SJSA1 (cell line): ENCODE measurements at places on chromosomes 1 and 21.

- DNase-seq, result no peak
Measured at GRCh38 chr1:27448982-27449381, 41.0 kb downstream of the WASF2 start.

DNA sequence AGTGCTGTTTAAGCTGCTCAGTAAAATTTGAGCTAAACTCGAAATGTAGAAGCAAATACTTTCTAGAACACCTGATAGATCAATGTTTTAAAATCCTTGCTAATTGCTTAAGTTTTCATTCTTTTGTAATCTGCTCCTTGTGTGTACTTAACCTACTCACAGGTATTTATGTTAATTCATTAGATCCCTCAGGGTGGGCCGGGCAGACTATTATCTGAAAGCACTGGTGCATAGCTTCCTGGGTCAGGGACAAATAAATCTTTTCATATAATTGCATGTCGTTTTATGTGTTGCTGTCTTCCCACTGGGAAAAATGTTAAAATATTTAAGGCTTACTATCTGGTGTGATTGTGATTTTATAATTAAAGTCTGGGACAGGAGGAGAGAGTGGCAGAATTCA, 440.5 kb downstream of the SMYD3 start:
- no peak for DNase-seq

GRCh38 chr1:100862591-100862990, 32.1 kb downstream of the EXTL2 start:
- no peak for DNase-seq

GRCh38 chr1:168482106-168482505, 61.7 kb downstream of the XCL2 start:
- DNase-seq, result no peak

DNA sequence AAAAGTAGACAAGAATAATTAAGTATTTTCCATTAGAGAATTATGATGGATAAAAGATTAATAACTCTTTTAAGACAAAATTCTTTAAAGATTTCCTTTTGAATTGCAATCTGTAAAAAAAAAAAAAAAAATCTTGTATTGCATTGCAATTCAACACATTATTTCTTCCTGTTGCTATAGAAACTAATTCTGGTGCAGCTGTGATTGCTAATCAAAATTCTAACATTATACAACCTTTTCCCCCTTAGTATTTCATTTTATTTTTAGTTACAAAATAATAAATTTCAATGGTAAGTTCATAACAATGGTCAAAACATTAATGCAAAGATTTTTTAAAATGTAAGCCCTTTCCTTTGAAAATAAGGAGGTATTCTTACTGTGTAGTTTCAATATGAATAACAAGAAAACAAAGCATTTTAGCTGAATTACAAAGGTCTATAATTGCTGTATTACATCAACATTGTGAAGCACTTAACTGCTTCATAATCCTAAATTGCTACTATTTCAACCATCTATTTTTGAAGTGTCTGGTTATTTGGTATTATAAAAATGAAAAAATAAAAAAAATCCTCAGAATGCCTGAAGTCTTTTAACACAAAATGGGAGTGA, 135.0 kb downstream of the SYT14 start:
- DNase-seq, result no peak

- DNase-seq, result no peak
Measured at GRCh38 chr1:153353226-153353947, 4.3 kb upstream of the S100A9 start.

DNA sequence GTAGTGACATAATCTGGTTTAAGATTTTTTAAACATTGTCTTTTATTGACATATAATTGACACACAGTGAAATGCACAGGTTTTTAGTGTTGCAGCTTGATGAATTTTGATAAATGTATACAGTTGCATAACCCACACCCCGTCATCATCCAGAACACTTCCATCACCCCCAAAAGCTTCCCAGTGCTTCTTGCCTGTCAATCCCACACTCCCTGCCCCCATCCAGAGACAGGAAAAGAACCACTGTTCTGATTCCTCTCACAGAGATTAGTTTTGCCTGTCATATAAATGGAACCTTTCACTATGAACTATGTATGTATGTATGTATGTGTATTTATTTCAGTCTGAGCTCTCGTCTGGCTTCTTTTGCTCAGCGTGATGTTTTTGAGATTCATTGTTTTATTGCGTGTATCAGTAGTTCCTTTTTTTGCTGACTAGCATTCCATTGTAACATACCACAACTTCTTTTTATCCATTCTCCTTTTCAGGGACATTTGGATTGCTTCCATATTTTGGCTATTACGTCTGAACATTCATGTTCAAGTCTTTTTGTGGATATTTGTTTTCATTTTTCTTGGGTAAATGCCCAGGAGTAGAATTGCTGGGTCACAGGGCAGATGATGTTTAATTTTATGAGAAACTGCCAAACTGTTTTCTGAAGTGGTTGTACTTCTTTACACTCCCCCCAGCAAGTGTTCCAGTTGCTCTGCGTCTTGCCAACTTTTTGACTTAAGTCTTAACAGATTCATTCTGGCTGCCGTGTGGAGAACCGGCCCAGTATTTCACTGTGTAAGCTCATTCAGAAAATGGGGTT, 8.7 kb downstream of the UBIAD1 start:
- no peak for DNase-seq

DNA sequence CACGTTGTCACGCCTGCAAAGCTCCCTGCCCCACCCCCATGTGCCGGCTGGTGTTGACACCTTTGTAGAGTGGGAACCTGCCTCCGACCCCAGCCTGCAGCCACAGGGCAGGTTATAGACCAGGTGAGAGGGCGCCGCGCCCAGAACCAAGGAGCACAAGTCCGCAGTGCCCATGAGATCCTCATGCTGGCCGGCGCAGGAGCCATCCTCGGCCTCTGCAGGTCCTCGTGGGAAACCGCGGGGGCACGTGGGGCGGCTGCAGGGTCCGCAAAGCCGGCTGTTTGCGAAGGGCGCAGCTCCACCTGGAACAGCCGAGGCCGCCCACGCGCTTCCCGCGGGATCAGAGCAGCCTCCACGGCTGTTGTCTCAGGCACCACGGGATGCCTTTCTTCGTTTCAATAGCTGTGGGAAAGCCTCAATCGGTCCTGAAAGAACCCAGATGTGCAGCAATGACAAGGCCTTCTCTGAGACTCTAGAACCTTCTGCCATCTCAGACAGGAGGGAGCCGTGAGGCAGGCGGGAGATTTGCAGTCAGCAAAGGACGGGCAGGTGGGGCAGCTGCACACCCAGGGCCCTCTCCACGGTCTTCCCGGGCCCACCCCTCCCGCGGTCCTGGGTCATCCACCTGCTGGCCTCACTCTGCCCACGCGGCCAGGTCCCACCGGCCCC, 29.9 kb downstream of the POFUT2 start:
- peak; percentile 42 for DNase-seq
